ENCODE measurements at places on chromosomes 11 and 22. TPM values are rescaled to one million over a fixed set of nuclear protein-coding genes. Genes with fewer than 3 reads are reported as not detected.

GRAP2 gene
- not detected for total RNA-seq

PNPLA5 gene
- not detected for total RNA-seq

NPAS4 gene
- not detected for total RNA-seq

NCAM1 gene
- total RNA-seq: not detected

C1QTNF4 gene
- total RNA-seq: 0.08 TPM

SLC6A5 gene
- total RNA-seq: not detected

SMDT1 gene
- 3.0 TPM for total RNA-seq

MPPED1 gene
- total RNA-seq: not detected

CDC42EP2 gene
- total RNA-seq: 27.5 TPM

FGF19 gene
- 0.16 TPM for total RNA-seq

OR8A1 gene
- not detected for total RNA-seq

XNDC1N gene
- total RNA-seq: 10.1 TPM

PRSS23 gene
- 65.4 TPM for total RNA-seq

YIF1A gene
- total RNA-seq: 150 TPM

C11orf91 gene
- not detected for total RNA-seq

OR4P4 gene
- not detected for total RNA-seq

IGLL1 gene
- total RNA-seq: not detected

CRY2 gene
- 5.3 TPM for total RNA-seq

CRYBB2 gene
- not detected for total RNA-seq

SCGB1D4 gene
- total RNA-seq: not detected

KDM4E gene
- total RNA-seq: not detected

DNHD1 gene
- 2.4 TPM for total RNA-seq

KRTAP5-2 gene
- not detected for total RNA-seq
